ENCODE measurements at places on chromosomes 11 and 22.

- no peak for DNase-seq
Observed at GRCh38 chr22:43313244-43313889, 29.8 kb downstream of the SCUBE1 start.

DNA sequence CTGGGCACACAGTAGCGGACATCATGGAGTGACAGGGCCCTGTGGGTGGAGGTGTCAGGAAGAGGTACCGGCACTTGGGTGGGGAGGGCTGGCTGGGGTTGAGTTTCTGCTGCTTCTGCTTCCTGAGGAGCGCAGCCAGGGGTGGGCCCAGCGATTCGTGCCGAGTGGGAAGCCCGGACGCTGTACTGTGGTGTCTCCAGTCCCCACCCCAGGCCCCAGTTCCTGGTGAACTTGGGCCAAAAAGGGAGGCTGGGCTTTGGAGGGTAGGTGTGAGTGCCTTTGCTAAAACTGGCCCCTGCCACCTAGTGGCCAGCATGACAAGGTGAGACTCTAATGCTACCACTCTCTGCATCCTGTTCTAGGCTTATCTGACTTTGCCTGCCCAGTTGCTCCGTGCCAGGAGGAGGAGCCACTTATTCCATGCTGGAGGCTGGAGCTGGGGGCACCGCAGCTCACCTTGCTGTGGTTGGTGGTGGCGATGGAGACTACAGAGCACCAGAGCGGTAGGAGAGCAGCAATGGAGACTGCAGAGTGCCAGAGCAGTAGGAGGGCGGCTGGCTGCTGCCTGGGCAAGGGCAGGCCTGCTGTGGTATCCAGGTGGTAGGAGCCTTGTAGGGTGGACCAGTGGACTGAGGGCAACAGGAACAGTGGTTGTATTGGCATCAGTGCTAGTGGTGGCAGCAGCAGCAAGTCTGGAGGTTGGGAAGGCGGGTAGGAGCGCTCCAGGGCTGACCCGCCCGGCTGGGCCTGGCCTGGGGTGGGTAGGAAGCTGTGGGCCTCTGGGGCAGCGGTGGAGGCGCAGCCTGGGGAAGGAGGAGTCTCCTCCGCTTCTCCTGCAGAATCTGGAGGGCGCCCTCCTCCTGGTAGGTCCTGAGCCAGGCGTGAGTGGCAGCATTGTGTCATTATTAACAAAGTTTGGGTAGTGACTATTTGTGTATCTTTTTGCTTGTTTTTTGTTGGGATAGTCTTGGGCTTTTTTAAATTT lies 2.2 kb upstream of the RFPL2 start:
- peak; percentile 54 for DNase-seq

DNA sequence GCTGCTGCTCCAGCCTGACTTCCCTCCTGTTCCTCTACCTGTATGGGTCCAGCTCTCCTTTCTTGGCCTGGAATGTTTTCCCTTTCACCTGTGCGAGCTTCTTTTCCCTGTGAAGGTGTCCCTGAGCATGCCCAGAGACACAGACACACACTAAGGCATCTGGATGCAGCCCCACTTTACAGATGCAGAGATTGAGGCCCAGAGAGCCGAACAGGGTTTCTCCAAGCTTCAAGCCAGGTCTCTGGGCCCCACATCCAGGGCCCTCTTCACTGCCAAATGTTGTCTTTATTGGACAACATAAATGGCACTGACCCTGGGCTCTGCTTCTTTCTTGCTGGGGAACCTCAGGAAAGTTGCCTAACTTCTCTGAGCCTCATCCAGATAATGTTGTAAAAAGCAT lies 561.6 kb downstream of the MIAT start:
- no peak for DNase-seq

DNA sequence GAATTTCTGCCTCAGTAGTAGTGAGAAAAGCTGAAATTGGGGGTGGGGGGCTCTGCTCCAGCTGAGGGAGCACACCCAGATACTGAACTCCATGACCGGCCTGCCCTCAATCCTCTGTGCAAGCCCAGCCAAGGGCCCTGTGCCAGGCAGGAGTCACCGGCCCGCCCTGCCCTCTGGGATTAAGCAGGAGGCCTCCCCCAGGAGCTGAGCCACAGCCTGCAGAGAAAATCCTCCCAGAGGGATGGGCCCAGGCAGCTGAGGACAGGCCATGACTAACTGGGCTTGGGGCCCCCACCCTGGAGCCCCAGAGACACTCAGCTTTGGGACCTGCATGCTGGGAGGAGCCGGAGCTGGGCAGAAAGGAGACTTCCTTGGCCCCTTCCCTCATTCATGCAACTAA lies 48.8 kb downstream of the MN1 start:
- DNase-seq = no peak

- no peak for DNase-seq
Observed at GRCh38 chr11:78314762-78315161, 102.9 kb downstream of the GAB2 start.

DNA sequence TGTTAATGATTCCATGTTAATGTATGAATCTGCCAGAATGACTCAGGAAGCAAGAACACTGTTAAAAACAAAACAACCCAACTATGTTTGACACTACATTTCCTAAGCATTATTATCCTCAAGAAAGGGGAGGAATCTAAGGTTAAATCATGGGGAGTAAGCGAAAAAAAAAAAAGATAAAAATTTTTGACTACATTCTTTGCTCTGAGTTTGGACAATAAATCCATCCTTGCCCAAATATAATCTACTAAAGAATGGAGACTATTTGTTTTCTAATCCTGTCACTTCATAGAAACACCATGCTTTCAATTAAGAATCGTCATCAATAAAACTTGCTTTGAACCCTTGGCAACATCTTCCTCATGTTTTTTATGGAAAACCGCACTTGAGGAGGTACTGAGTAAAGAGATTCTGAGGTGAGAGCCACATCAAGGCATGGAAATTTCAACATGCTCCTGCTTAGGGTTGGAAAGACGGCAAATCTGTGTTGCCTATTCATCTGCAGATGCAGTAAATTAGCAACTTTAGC lies 9.7 kb downstream of the MAML2 start:
- DNase-seq = no peak

GRCh38 chr11:61071208-61071681 lies 31.0 kb upstream of the CD5 start:
- DNase-seq = peak; percentile 78

DNA sequence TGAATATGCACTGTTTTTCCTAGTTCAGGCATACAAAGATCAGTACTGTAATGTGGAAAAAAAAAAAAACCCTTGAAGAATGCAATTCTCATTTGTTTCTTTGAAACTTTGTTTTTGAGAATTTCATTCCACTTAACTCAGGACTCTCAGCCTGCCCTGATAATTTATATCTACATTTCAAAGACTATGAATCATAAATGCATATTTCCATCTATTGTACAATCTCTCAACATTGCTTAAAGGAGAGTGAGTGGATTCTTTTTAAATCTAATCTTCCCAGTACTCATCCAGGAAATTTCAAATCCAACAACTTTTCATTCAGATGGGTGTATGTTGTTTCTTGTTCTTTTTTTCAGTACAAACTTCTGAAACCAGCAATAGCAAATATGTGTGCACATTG lies 322.2 kb upstream of the DDI1 start:
- DNase-seq = no peak

DNA sequence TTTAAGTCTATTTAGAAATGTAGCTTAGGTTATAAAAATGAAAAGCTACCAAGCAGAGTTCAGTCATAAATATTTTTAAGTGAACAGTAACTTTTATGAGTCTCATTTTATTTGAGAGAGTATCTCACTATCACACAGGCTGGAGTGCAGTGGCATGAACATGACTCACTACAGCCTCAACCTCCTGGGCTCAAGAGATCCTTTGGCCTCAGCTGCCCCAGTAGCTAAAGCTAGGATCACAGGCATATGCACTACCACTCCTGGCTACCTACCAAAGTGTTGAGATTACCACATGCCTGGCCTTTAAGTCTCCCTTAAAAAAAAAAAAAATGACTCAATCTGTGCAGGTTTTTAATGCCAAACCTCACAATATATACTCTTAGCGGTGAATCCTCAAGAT lies 34.7 kb upstream of the CLNS1A start:
- DNase-seq = no peak

GRCh38 chr11:56885854-56886253 lies 102.9 kb upstream of the OR5AK2 start:
- no peak for DNase-seq

- DNase-seq = no peak
Observed at GRCh38 chr11:85167038-85167437, 460.1 kb downstream of the DLG2 start.

DNA sequence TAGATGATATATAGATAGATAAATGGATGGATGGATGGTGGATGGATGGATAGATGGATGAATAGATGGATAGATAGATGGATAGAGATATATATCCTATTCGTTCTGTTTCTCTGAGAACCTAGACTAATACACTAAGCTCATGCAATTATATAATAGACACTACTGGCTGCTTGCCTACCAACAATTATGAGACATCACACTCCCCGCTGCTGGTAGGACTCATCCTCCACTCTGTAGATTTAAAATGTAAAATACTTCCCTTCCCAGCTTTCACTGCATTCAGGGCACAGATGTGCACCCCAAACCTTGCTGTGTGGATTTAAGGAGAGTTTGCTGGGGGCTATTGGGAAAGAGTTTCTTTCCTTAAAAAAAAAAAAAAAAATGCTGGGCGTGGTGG lies 28.3 kb upstream of the RCN1 start:
- DNase-seq = no peak

DNA sequence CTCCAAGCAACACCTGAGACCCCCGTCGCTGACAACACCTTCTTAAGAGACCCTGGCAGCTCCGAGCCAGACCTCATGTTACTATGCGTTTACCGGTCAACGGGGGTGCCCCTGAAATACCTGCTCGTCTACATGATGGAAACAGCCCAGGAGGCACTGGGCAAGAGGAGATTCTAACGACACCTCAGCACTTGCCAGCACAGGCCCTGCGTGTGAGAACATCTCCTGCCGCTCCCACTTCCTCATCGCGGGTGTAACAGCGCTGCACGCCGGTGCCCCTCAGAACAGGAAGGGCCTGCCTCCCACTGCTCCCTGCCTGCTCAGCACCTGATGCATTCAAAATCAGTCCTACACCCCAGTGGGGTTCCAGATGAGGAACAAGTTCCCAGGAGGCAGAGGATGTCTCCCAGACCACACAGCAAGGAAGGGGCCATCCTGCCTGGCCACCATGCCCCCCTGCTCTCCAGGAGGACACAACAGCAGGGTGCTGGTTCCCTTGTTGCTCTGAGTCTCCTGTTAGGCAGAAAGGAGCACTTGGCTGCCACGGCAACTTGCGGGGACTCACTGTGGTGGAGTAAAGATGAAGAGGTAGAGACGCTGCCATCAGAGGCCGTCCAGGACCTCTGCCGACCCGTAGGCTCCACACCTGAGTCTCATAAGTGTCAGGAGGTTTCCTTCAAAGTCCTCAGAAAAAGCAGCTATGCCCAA lies 2.1 kb downstream of the TOLLIP start:
- DNase-seq = no peak

GRCh38 chr11:65491614-65492386 lies 7.0 kb upstream of the MALAT1 start:
- no peak for DNase-seq

GRCh38 chr11:9982127-9982795 lies 311.8 kb downstream of the SBF2 start:
- DNase-seq = no peak

GRCh38 chr22:19614536-19614863 lies 90.3 kb upstream of the CLDN5 start:
- no peak for DNase-seq

DNA sequence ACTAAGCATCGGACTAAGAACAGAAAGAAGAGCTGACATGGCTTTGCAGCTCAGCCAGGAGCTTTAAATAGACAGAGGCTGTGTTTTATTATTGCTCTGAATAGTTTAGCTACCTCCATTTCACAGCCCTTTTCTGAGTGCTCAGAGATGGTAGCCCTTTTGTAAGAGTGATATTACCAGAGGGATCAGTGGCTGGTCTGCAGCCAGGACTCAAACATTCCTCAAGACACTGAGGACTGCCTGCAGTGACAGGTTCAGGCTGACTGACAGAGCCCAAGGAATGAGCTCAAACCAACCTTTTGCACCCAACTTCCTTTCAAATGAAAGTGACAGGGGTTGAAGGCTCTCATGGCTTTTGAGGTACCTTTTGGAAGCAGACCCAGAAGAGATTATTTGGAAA lies 189.0 kb downstream of the DDX10 start:
- no peak for DNase-seq

DNA sequence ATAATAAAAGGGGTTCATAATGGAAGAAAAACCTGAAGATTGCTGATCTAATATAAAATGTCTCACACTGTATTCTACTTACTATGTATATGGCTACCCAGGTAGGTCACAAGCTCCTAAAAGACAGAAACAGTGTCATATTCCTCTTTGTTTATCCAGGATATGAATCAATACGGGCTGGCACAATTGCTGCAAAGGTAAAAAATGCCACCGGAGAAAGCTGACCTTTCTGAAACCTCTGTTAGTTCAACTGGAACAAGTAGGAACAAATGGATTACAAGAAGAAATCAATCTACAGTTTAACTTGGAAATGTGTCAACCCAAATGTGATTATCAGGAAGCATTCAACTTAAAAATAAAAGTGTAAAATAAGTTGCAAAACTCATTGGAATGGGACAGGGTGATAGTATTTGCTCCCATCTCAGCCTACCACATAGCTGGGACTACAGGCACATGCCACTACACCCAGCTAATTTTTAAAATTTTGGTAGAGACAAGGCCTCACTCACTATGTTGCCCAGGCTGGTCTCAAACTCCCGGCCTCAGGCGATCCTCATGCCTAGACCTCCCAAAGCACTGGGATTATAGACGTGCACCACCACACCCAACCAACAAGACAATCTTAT lies 27.6 kb downstream of the SLC35F2 start:
- no peak for DNase-seq

- no peak for DNase-seq
Observed at GRCh38 chr11:12258451-12258850, 118.9 kb upstream of the PARVA start.
